ENCODE measurements at places on chromosomes 4 and X. TPM values are rescaled to one million over a fixed set of nuclear protein-coding genes. Genes with fewer than 3 reads are reported as not detected.

Gene SRPX2
- 30.4 TPM for total RNA-seq

Gene CPE
- 147 TPM for total RNA-seq

Gene RLIM
- 52.7 TPM for total RNA-seq

Gene TMEM192
- total RNA-seq = 9.8 TPM

Gene FSTL5
- 3.3 TPM for total RNA-seq

Gene PROM1
- total RNA-seq = 39.4 TPM

Gene GPRIN3
- total RNA-seq = 5.8 TPM

Gene THOC2
- 125 TPM for total RNA-seq

Gene C1QTNF7
- 15.3 TPM for total RNA-seq

Gene FAM9C
- not detected for total RNA-seq

Gene FAM133A
- not detected for total RNA-seq

Gene GPC4
- 66.7 TPM for total RNA-seq

Gene RTL9
- total RNA-seq = 1.3 TPM

Gene FRMD7
- total RNA-seq = 0.82 TPM

Gene WDR17
- 5.7 TPM for total RNA-seq

Gene FAT1
- total RNA-seq = 151 TPM

Gene XK
- total RNA-seq = 14.3 TPM

Gene DRD5
- 1.1 TPM for total RNA-seq

Gene TRAM1L1
- total RNA-seq = 5.8 TPM

Gene CENPVL2
- total RNA-seq = not detected

Gene HTR2C
- not detected for total RNA-seq

Gene ADAM29
- not detected for total RNA-seq

Gene RASSF6
- 3.3 TPM for total RNA-seq

Gene GYG2
- total RNA-seq = 1.6 TPM

Gene AKAP14
- 0.41 TPM for total RNA-seq

Gene TCEAL5
- 0.82 TPM for total RNA-seq

Gene FAM241A
- 2.1 TPM for total RNA-seq

Gene CSAG1
- total RNA-seq = not detected

Gene TCEAL6
- not detected for total RNA-seq

Gene SPP1
- total RNA-seq = 28.9 TPM

Gene BST1
- total RNA-seq = 4.7 TPM

Gene SSX4
- total RNA-seq = not detected

Gene OPRPN
- not detected for total RNA-seq

Gene LDB2
- 49.2 TPM for total RNA-seq

Gene BMPR1B
- 42.5 TPM for total RNA-seq

Gene IBSP
- not detected for total RNA-seq

Gene USP26
- total RNA-seq = not detected

Gene TRIM60
- total RNA-seq = not detected

Gene IL21
- not detected for total RNA-seq

Gene KIF4A
- total RNA-seq = 6.7 TPM

Gene RRH
- not detected for total RNA-seq

Gene NAT8L
- total RNA-seq = 0.51 TPM

Gene FOXR2
- total RNA-seq = not detected

Gene LRRC66
- 1.1 TPM for total RNA-seq

Measured in tongue (tissue), 3 donors.